ENCODE measurements at places on chromosomes 3 and 15. TPM values are rescaled to one million over a fixed set of nuclear protein-coding genes. Genes with fewer than 3 reads are reported as not detected.

Gene GPR149
- not detected for polyA plus RNA-seq

Gene FAM98B
- polyA plus RNA-seq: 80.1 TPM

GRCh38 chr15:62835762-62836161, 206.8 kb upstream of the TPM1 start:
- DNase-seq: no peak

DNA sequence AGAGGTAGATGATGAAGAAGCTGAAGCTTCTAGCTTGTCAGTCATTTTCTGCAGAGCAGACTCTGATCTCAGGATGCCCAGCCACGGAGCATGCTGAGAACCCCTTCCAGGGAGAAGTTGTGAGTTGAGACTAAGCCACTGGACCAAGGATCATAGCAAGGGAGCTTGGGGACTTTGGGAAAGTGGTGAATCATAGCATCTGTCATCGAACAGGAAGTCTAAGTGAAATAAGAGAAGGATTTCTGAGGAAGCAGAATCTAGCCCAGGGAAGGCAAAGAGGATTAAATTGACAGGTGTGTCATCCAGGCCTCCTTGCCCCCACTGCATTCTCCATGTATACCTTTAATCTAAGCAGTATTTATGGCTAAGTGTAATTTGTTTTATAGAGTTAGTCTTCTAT, 71.8 kb upstream of the TMEM108 start:
- no peak for DNase-seq

Data from right renal cortex interstitium (tissue), 3 donors.